ENCODE measurements at places on chromosomes 1 and 21.

- peak; percentile 67 for DNase-seq
Measured at GRCh38 chr1:109089242-109090015, 1.1 kb upstream of the TMEM167B start.

DNA sequence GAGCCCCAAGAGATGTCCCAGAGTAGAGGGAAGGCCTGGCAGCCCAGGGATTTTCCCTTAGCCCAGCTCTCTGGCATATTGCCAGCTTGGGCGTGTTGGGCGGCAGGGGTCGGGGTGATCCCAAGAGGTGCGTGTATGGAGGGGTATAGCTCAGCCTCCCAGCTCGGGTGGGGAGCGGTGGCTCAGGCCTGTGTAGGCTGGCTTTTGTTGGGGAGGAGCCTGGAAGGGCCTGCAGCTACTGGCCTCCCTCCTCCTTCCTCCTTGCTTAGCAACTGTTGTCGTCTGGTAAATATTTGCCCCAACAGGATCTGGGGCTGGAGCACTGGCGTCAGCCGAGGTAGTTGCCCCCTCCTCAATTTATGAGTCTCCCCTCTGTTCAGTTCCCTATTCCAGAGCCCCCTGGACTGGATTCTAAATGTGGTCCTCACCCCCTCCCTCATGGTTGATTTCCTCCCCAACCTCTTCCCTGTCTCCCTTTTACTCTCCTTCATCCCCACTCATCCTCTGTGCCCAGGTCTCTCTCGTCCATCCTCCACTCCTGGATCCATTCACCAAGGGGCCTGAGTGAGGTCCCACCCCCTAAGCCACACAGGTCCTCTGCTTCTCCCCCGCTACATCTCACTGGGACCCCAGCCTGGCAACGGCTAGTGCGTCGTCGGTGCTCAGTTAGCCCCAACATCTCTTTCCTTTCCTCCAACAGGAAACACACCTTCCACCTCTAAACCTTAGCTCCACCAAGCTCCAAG, 10.3 kb upstream of the LMNA start:
- peak; percentile 75 for DNase-seq

GRCh38 chr1:180186831-180187230, 32.2 kb downstream of the QSOX1 start:
- DNase-seq = no peak

DNA sequence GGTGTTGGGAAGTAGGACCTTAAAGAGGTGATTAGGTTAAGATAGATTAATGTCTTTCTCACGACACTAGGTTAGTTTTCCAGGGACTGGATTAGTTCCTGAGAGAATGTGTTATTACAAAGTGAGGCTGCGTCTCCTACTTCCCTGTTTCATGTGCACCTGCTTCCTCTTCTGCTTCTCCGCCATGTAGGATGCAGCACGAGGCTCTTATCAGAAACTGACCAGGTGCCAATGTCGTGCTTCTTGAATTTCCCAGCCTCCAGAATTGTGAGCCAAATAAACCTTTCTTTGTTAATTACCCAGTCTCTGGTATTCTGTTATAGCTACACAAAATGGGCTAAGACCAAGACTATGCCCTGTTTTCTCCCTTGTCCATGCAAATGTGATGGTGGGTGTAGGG, 152.2 kb upstream of the LMO4 start:
- no peak for DNase-seq

DNA sequence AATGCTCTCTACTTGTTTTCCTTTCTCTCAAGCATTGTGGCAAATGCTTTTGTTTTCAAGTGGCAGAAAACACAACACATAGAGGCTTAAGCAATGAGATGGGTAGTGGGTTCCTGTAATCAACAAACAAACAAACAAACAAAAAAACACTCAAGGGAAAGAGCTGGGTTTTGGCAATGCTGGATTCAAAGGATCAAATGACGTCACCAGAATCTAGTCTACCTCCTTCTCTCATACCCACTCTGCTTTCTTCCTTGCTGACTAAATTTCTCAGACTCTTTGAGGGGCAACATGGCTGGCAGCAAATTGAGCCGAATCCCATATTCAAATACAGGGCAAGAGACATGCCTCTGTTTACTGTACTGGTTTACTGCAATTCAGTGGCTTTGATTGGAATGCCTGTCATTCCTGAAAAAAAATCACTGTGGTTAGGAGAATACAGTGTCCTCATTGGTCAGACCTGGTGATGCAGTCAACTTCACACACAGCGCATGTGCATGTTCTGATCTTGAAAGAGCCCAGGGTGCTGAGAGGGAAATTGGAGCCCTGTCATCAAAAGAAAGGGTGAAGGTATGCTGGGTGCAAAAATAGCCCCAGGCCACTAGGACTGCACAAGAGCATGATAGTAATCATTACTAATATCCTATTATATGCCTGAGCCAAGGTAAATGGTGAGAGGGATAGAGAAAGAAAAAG, 356.2 kb downstream of the KCTD3 start:
- no peak for DNase-seq

DNA sequence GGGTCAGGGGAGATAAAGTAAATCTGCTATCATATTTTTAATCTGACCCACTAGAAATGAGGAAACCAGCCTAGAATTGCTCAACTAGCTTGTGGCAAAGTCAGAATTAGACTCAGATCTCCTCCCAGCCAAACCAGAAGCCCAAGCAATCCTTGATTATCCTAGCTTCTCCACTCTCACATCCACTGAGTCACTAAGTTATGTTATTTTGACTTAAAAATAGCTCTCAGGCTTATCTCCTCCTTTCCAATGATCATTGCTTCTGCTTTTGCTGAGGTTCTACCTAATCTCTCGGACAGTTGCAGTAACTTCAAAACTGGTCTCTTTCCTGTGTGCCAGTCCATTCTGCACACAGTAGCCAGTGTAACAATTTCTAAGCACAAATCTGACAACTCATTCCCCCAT, 22.9 kb downstream of the OVAAL start:
- no peak for DNase-seq

- peak; percentile 65 for DNase-seq
Measured at GRCh38 chr1:93615582-93616150, 66.0 kb downstream of the BCAR3 start.

GRCh38 chr21:21688889-21689288, 690.7 kb downstream of the NCAM2 start:
- DNase-seq = no peak

GRCh38 chr1:172966844-172967540, 83.7 kb downstream of the TNFSF18 start:
- no peak for DNase-seq

DNA sequence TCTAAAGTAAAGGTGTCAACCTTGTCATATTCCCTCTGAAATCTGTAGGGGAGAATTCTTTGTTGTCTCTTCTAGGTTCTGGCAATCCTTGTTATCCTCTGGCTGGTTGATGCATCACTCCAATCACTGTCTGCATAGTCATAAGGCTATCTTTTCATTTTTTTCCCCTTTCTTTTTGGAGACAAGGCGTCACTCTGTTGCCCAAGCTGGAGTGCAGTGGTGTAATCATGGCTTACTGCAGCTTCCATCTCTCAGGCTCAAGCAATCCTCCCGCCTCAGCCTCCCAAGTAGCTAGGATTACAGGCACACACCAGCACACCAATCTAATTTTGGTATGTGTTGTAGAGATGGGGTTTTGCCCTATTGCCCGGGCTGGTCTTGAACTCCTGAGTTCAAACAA, 12.9 kb downstream of the DPYD start:
- DNase-seq = no peak

GRCh38 chr1:245791410-245792312, 636.9 kb downstream of the KIF26B start:
- DNase-seq = no peak

GRCh38 chr21:41316200-41317062, at the start of gene FAM3B:
Gene FAM3B, plus strand, starts transcription at chr21:41316801. Its CDS starts 79 bp downstream, at chr21:41316880.
- no peak for DNase-seq

- DNase-seq = no peak
Measured at GRCh38 chr1:243548516-243548915, 292.7 kb downstream of the SDCCAG8 start.

DNA sequence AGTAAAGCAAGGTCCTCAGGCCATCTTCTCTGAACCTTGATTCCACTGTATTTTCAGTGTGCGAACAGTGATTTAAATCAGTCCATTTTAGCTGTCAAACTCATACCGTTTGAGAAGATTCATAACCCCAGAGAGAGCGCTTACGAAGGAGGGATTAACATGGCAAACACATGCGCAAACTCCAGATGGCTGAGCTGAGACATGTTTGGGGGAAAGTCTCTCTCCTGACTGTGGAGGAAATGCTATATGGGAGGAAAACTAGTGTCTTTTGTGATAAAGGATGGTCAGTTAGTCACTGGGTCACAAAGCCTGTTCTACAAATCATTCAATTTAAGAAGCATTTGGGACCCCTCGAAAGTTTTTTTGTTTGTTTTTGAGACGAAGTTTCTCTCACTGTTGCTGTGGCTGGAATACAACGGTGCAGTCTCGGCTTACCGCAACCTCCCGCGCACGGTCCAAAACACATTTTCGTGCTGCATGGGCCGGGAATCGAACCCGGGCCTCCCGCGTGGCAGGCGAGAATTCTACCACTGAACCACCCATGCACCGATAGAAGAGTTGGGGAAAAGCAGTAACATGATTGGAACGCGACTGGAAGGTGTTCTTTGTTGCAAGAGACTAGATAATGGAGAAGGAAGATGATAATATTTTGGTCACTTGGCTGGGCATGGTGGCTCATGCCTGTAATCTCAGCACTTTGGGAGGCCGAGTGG, 58.4 kb upstream of the CXADR start:
- peak; percentile 89 for DNase-seq

- DNase-seq = no peak
Measured at GRCh38 chr21:21101911-21102310, 103.7 kb downstream of the NCAM2 start.

DNA sequence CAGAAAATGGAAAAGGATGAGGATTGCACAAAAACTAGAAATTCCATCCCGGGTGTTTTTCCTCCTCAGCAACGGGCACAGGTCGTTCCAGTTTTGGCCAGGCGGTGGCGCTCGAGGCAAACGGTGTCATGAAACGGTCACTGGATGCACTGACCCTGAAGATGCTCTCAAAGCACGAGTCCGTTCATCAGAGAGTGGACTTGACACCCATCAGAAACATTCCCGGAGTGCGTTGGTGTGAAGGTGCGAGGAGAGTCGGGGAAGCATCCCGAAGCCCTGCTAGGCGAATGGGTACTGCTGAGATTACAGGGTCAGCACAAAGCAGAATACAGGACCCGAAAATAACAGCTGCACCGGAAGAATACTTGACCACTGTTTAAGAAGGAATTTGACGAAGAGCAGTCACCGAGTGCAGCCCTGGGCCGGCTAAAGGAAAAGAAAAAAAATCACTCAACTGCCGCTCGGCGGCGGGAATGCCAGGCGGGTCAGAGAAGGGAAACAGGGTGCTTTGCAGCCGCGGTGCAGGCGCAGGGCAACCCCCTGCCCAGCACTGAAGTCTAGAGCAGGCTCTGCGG, 71.7 kb upstream of the ETS2 start:
- DNase-seq = peak; percentile 96

DNA sequence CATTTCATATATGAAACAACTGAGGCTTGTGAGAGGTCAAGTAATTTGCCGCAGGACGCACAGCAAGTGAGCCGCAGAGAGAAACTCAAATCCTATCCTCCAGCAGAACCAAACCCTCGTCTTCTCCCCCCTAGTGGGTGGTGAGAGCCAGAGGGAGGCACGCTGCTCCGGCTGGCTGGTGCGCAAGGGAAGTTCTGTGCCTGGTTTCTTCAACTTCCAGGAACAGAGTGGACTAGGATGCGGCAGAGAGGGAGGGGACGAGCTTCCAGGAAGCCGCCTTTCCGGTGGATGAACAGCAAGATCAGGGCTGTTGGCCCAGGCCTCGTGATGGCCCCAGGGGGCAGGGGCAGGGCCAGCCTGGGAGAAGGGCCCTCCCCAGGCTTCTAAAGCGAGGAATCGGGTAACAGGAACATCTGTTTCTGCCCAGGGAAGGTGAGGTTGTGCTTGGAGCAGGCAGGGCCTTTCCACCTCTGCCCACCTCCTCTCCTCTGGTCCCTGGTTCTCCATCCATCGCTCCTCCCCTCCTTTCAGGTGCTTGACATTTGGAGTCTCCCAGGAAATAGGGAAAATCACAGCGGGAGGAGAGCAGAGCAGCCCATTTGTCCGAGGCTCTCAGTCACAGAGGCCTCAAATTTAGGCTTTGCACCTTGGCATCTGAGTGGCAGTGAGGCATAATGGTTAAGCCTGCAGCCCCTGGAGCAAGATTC, 16.8 kb upstream of the PDIK1L start:
- no peak for DNase-seq

- DNase-seq = no peak
Measured at GRCh38 chr1:1099506-1100183, 16.2 kb downstream of the C1orf159 start.

- DNase-seq = no peak
Measured at GRCh38 chr1:40841602-40842001, 20.6 kb downstream of the CITED4 start.

- DNase-seq = no peak
Measured at GRCh38 chr1:176820391-176821031, 344.0 kb downstream of the ASTN1 start.

GRCh38 chr1:236861560-236862218, 66.6 kb downstream of the MTR start:
- no peak for DNase-seq

GRCh38 chr1:198157847-198158725, 1.3 kb downstream of the NEK7 start:
- no peak for DNase-seq

- DNase-seq = no peak
Measured at GRCh38 chr1:119978018-119978505, 81.7 kb upstream of the ADAM30 start.

DNA sequence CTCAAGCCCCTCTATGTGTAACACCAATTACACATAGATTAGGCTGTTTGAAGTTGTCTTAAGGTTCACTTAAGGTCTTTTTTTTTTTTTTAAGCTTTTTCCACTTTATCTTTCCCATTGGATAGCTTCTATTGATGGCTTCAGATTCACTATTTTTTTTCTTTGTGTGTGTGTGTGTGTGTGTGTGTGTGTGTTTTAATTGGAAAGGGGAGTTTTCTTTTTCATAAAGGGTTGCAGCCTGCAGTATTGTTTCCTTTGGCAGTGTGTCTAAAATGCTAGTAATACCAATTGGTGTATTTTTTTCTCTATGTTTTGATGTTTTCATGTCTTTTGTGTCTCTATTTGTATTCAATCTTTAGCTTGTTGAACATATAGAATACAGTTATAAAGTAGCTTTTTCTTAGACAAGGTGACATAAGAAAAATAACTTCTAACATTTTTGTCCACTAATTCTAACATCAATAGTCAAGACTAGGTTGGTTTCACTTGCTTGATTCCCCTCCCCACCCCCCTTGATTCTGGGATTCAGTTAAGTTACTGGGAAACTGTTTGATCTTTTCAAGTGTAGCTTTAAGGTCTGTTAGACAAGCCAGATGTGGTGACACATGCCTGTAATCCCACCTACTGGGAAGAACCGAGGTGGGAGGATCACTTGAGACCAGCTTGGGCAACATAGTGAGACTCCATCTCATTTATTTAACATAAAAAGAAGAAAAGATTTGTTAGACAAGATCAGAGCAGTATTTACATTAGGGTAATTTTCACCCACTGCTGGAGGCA, 21.4 kb downstream of the PRRC2C start:
- DNase-seq = no peak

- DNase-seq = no peak
Measured at GRCh38 chr1:164188497-164188896, 370.5 kb upstream of the PBX1 start.

- DNase-seq = no peak
Measured at GRCh38 chr1:94259635-94260289, 22.4 kb upstream of the ARHGAP29 start.

GRCh38 chr1:231494439-231495110, 33.9 kb upstream of the TSNAX start:
- no peak for DNase-seq
